ENCODE measurements at places on chromosomes 1 and 21.

DNA sequence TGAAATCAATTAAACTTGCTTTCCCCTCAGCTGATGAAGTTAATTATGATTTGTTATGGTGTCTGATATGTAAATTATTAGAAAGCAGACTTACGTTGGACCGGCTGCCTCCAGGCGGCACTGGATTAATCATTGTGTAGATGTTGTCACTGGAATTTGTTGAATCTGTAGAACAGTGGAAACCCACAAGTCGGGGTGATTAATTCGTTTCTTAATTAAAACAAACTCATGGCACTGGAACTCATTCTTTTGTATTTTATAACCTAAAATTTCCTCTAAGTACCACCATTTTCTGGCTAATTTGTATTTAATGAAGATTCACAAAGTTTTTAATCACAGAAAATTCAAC lies 39.0 kb downstream of the MRPL37 start:
- DNase-seq: no peak

DNA sequence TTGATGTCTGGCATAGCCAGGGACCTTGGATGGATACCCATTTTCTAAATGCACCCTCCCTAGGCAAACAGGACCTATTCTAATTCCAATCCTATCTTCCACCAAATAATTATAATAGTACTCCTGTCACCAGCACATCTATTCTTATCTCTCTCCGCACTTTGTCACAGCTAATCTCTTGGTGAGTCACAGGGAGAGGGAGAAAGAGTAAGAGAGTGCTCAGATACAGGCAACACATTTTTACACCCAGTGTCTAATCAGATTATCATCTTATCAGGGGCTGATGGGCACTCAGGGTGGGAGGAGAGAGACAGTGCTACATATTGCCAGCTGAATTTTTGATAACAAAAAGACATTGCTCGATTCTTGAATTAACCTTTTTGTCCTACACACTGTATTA lies 275.0 kb upstream of the BEND5 start:
- no peak for DNase-seq

DNA sequence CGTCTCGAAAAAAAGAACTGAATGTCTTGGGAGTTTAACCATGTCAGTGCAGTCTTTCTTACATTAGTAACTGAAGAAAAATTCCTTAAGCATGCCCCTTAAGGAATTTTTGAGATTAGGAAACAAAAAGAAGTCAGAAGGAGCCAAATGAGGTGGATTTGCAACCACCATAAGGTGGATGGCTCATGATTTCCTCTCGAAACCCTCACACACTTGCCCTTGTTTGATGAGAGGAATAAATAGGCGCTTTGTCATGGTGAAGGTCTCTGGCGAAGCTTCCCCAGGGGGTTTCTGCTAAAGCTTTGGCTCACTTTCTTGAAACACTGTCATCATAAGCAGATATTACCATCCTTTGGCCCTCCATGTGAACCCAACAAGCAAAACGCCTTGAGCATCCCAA lies 68.2 kb downstream of the POFUT2 start:
- DNase-seq: no peak

DNA sequence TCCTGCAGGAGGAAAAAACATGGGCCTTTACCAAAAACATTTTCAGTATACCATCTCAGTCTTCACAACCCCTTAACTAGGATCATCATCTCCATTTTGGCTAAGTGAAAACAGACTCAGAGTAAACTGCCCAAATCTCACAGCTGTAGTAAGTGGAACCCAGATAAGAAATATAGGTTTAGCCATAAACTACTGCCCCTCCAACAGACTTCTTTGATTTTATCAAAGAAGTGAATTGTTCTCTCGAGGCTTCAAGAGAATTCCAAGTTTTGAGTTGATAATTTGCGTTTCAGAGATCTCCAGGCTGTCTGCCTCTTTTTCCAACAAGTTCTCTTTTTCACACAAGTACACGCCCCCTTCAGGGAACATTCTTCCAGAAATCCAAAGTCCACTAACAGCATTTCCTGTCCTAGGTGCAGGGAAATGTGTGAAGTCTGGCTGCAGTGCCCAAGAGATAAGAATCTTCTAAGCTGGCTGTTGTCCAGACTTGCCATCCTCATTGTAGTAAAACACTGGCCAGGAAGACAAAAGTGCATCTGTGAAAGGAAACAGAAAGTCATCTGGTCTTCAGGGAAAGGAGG lies 30.8 kb downstream of the RNF19B start:
- no peak for DNase-seq

- DNase-seq: no peak
Observed at GRCh38 chr1:201002510-201002909, 21.0 kb downstream of the KIF21B start.

GRCh38 chr1:218679988-218680748 lies 335.0 kb downstream of the TGFB2 start:
- DNase-seq: no peak

DNA sequence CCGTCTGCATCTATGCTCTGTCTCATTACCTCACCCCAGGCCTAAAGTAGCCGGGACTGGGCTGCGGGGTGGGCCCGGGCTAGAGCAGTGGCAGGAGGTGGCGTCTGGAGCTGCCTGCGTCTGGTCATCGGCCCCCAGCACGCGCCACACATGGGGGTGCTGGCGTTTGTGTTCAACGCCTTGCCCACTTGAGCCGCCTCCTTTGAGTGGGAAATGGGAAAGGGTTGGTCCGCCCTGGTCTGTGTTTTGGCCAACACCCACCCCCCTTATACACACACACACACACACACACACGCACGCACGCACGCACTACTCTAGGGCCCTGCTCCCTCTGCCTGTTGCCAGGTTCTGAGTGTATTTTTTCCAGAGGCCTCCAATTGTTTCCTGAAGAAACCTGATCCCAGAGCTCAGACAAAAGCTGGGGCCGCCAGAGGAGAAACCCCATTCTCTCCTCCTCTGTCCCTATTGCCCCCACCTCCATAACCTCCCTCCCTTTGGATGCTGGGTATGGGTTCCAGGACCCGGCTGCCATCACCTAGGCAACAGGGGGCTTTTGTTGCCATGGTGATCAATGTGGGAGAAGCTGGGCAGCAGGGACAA lies 10.1 kb downstream of the VANGL2 start:
- no peak for DNase-seq

DNA sequence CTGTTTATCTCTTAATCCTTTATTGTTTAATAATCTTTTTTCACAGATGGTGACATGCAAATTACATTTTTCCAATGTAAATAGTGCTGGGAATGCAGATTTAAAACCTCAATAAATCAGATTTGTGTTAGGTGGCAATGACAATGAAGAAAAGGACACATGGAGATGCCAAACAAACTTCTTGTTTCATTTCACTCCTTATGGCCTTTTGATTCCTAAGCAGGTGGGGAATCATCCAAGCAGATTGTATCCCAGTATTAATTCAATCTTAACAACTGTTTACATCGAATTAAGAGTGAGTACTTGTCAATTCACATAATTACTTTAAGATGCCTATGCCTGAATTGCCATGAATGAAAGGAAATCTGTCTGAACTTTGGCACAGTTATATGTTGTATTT lies 98.9 kb upstream of the RGS18 start:
- DNase-seq: no peak

DNA sequence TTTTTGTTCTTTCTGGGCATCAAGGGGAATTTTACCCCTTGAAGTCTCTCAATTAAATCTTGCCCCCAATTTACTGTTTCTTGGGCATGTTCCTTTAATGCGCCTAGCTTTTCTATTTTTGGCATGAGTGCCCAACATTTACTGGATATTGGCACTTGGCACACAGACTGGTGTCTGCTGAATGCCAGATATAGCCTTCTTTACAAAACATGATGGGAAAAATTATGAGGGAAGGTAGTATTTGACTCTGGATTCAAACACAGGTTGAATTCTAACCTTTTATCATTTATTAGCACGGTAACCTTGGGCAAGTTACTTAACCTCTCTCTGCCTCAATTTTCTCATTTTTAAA lies 88.3 kb upstream of the GPR52 start:
- no peak for DNase-seq

- DNase-seq: no peak
Observed at GRCh38 chr1:8962812-8963530, 17.3 kb downstream of the CA6 start.

GRCh38 chr1:165456861-165457260 lies 11.9 kb upstream of the RXRG start:
- DNase-seq: no peak

DNA sequence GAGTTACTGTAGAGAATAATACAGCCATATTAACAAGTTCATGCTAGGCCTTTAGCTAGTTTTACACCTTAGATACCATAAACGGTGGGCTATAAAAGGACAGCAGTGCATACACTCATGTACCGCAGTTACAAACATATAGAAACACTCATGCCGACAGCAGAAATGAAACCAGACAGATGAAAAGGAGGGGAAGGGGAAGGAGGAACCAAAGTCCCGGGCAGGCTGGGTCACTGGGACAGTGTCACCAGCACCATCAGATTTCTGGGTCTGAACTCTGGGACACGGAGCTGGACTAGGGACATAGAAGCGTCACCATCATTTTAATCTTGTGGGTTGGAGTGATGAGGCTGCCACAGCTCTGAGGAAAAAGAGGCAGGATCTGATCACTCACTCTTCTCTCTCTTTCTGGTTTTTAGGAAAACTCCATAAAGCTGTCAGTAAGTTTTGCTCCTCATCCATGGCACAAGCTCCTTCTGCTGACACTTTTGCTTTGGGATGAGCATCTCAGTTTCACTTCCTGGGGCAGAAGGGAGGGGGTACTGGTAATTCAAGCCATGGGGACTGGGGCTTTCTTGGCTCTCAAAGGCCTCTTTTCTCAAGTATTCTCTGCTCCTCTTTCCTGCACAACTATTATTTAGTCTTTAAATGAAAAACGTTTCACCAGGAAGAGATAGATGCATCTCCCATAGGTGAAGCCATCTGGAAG lies 7.8 kb upstream of the ZNF691 start:
- no peak for DNase-seq

DNA sequence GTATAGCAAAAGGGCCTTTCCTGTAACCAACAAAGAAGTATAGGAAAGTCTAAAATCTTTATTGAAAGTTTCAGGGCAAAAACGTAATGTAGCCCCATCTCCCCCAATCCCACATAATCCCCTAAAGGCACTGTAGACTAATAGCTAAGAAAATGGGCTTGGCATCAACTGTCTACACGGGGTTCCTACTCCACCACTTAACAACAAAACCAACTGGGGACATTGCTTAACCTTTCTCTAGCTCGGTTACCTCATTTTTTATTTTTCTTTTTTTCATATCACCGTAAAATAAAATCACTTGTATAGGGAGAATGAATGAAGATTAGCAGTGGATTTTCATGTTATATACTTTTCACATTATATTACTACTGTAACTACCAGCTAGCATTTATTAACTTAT lies 12.3 kb downstream of the MACF1 start:
- no peak for DNase-seq

- no peak for DNase-seq
Observed at GRCh38 chr1:19643121-19643520, 990 bp upstream of the NBL1 start.

GRCh38 chr1:16248007-16248436 lies 11.0 kb upstream of the CPLANE2 start:
- DNase-seq: no peak

DNA sequence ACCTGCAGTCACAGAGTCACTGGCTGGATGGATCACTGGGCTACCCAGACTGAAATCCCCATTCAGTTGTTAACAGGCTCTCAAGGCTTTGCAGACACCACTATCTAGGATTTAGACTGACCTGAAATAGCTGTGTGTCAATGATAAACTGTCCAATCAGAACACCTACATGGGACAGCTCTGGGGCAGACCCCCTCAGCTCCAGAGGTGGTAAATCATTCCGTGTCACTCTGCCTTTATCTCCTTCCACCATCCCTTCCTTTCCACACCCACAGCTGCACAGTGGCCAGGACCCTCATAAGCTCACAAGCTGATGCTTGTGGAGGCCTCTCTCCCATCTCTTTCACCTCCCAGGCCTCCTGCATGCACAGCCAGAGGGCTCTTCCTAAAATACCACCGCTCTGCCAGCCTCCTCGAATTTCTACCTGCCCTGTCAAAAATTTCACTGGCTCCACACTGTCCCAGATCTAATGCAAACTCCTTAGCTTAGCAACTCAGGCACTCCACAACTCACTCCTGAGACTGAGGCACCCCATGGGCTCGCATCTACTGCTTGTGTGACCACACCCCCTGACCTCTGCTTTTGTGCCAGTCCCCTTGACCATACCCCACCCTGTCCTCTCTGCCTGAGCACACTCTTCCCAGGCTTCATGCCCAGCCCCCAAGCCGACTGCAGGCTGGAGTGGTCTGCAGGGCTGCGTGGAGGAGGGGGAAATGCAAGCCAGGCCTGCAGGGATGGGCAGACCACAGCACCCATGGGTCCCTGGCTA lies 5.8 kb downstream of the CAPZB start:
- no peak for DNase-seq

- no peak for DNase-seq
Observed at GRCh38 chr1:55316947-55317662, 101.9 kb upstream of the USP24 start.

GRCh38 chr1:36369061-36369861 lies 16.5 kb downstream of the STK40 start:
- DNase-seq: peak; percentile 80

- DNase-seq: no peak
Observed at GRCh38 chr1:78519446-78519845, 28.7 kb downstream of the PTGFR start.

- no peak for DNase-seq
Observed at GRCh38 chr21:34791776-34792503, 123.1 kb downstream of the CLIC6 start.

DNA sequence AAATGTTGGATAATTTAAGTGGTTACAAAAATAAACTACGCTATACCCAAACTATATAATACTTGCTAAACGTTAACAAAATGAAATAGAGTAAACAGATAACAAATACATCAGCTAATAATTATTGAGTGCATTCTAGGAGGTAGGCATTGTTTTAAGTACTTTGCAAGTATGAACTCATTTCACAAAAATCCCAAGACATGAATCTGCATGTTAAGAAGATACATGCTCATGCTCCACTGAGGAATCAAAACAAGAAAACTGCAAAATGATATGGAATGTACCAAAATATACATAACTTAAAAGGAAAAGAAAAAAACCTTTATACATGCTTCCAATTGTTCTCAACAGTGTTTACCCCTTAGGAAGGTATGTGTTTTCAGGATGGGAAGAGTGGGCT lies 2.5 kb downstream of the FRRS1 start:
- DNase-seq: no peak

- no peak for DNase-seq
Observed at GRCh38 chr1:7743346-7743745, 27.8 kb upstream of the VAMP3 start.

GRCh38 chr1:226052061-226052460 lies 10.5 kb upstream of the H3-3A start:
- no peak for DNase-seq

- no peak for DNase-seq
Observed at GRCh38 chr21:41071258-41072171, 96.4 kb upstream of the BACE2 start.

Measured in stimulated activated CD4-positive, alpha-beta T cell treated with anti-CD3 and anti-CD28 coated beads, Interleukin-4, amount 100 ng/mL, for 4 hours (primary cell).